Central memory CD4-positive, alpha-beta T cell (primary cell): ENCODE measurements at places on chromosomes 5 and 9.

DNA sequence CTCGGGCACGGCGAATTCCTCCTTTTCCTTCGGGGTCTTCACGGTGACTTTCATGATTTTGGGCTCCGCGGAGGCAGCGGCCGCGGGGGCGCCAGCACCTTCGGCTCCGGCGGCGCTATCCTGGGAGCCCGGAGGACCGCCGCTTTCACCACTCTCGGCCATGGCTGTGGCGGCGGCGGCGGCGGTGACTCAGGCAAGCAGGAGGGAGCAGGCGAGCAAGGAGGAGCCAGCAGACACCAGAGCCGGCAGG, 315 bp downstream of the UBQLN1 start:
- no peak for DNase-seq

DNA sequence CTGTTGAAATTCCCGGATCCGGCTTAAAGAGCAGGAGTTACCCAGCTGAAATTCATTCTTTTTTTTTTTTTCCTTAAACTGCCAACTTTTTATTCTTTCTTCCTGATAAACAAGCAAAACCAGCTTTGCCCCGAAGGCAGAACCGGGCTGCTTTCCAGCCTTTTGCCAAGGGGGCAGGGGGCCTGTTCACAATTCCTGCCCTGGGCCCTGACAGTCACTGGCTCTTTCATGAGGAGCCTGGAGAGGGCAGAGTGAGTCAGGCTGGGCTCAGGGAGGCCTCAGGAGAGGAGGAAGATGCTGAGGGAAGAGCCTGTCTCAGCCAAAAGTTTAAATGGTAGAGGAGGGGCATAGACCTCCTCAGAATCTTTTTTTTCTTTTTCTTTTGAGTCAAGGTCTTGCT, 4.8 kb downstream of the GLIPR2 start:
- DNase-seq = no peak

GRCh38 chr9:133151601-133152525, 11.9 kb downstream of the GBGT1 start:
- no peak for DNase-seq

GRCh38 chr5:80955082-80955590, 5.0 kb upstream of the RASGRF2 start:
- no peak for DNase-seq

DNA sequence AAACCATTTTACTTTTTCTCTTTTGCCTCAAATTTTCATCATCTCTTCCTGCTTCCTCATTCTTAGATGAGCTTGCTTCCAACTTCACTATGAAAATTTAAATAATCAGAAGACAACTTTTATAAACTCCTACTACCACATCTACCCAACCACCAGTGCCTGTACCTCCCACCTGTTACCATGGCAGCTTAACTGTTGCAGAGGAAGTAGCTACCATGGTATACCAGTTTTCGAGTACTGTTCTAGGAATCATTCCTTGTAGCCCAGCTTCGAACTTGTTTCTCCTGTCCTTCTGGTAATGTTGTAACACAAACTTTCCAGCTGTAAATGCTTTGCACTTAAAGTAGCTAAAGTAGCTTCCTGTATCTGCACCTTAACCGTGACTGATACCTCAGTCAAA, 266.8 kb upstream of the NREP start:
- no peak for DNase-seq

GRCh38 chr5:112346411-112347044, 72.5 kb downstream of the EPB41L4A start:
- no peak for DNase-seq

GRCh38 chr9:36603006-36603405, 30.3 kb downstream of the MELK start:
- DNase-seq = no peak

- DNase-seq = no peak
Observed at GRCh38 chr9:72012646-72013045, 47.8 kb downstream of the C9orf57 start.

GRCh38 chr9:134661791-134662142, 20.2 kb downstream of the COL5A1 start:
- DNase-seq = no peak

- DNase-seq = no peak
Observed at GRCh38 chr9:98610211-98610610, 98.5 kb downstream of the GABBR2 start.

DNA sequence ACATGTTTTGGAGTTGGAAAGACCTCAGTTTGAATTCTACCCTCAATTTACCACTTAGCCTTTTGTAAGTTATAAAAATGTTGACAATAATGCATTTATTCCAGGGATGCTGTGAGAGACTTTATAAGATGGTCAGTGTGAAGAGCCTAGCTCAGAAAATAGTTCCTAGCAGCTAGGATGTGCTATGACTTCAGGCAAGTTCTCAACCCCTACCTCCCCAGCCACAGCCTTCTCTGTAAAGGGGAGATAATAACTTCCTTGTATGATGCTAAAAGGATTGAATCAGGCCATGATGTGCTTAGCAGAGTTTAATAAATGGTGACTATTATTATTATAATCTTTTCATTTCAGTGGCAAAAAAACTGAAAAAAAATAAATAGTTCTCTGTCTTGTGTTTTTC, 77.6 kb downstream of the ALDH1A1 start:
- DNase-seq = no peak

- peak; percentile 50 for DNase-seq
Observed at GRCh38 chr9:893843-894420, 52.4 kb downstream of the DMRT1 start.

- DNase-seq = peak; percentile 38
Observed at GRCh38 chr9:114504341-114505186, 709 bp downstream of the WHRN start.

GRCh38 chr5:25345240-25345771, 700.5 kb upstream of the CDH10 start:
- no peak for DNase-seq

DNA sequence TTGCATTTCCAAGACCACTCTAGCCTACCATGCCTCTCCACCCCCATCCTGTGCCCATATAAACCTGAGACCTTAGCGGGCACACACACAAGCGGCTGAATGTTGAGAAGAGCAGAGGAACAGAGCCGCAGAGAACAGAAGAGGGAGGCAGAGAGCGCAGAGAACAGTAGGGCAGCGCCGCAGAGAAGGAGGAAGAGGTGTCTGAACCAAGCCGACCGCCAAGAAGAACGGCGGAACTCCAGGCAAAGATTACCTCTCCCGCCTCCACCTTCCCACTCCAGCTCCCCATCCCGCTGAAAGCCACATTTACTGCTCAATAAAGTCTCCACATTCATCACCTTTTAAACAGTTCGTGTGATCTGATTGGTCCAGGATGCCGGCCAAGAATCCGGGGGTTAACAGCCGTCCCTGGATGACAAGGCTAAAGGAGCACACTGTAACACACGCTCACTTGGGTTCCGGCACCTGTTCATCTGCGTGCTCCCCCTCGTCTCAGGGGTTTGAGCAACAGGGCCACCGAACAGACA, 33.2 kb downstream of the GRIN3A start:
- DNase-seq = no peak

- DNase-seq = no peak
Observed at GRCh38 chr5:143481697-143482531, 78.4 kb upstream of the NR3C1 start.

- DNase-seq = no peak
Observed at GRCh38 chr5:68245319-68245718, 29.8 kb downstream of the PIK3R1 start.

DNA sequence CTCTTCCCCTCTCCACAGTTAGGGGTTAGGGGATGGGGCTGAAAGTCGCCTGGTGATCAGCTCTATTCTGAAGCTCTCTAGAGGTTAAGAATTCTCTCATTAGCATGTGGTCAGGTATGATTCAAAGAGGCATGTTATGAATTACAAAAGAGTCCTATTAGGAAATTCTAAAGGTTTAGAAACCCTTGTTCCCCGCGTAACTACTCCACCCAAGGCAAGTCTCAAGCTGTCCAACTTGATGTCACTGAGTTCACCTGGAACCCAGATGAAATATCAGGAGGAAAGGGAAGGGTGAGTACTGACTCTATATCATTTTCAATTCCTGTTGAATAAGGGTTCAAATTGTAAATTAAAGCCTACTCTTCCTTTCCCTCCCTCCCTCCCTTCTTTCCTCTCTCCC, 18.1 kb upstream of the RNF145 start:
- no peak for DNase-seq

- DNase-seq = no peak
Observed at GRCh38 chr9:82535432-82535998, 527.4 kb downstream of the RASEF start.

DNA sequence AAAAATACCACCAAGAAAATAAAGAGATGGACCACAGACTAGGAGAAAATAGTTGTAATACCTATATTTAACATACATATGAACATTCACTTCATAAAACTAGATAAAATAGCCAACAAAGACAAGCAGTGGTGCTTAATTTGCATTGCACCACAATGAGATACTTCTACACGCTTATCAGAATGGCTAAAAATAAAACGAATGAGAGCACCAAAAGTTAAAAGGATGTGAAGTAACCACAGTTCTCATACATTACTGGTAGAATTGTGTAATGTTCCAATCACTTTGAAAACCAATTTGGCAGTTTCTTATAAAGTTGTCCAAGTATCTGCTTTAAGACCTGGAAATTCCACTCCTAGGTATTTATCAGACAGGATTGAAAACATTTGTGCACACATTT, 198.9 kb upstream of the SGCD start:
- no peak for DNase-seq

DNA sequence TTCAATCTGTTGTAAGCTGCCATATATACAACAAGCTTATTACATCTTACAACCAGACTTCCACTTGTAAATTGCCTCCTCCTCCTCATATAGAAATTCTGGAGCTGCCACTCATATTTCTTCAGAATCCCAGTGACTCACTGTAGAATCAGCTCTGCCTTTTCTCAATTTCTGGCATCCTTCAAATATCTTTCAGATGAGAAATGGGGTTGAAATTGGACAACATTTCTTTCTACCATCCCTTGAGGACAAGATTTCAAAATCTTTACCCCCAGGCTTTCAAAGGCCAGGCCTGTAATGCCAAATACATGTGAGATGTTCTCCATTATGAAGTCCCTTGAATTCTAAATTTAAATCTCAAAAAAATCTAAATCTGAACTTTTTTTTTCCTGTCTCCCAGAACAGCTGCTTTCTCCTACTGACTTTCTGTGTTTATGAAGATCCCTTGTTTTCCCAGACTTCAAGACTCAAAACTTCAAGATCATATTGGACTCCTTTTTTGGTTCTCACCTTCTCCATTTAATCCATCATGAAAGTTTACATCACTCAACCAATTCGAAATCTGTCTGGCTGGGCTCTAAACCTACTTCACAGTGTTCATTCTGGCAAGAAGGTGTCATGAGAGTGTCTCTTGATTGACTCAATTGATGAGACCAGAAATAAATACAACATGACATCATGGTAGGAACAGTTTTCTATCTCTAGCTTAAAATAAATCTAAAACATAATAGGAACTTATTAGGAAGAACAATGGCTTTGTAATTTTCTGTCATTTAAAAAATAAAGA, 109.8 kb downstream of the HMHB1 start:
- DNase-seq = no peak

DNA sequence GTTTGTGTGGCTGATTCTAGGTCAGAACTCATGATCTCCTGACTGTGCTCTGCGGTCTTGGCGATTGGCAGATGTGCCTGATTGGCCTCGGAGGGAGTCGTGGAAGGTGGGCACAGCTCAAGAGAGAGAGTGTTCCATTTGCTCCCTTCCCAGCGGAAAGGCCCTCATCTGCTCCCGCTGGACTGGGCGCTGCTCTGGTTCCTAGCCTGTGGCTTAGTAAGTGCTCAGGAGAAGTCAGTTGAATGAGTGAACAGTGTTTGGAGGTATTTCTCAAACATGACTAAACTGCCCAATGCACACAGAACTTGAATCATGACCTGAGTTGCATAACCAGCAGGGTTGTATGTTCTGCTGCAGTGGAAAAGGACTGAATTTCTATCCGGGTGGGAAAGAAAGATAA, 120.2 kb upstream of the PITX1 start:
- no peak for DNase-seq

DNA sequence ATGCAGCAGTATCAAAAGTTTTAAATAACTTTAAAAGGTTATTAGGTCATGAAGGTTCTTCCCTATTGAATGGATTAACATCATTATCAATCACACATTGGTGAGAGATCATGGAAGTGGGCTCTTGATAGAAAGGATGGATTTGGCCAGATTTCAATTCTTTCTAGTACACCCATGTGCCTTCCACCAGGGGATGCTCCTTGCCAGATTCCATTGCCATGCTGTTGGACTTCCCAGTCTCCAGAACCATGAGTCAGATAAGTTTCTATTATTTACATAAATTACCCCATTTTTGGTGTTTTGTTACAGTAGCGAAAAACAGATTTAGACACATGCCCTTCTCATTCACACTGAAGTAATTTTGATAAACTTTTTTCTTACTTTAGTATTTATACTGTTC, 1010.6 kb upstream of the C9orf72 start:
- DNase-seq = no peak

DNA sequence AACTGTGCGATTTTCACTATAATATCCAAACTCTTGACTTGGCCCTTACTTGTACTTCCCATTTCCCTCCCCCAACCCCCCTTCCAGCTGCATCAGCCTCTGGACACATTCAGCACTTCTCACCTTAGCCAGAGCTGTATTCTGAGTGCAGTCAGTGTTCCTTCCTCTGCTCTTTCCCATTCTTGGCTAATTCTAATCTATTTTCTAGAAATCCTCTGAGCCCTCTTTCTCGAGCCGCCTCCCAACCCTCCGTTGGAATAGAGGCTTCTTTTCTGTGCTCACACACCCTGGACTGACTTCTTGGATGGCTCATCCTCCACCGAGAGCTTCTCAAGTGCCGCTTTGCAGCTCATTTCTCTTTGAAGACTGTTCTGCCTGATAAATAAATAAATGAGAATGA, 188.8 kb downstream of the NTRK2 start:
- DNase-seq = no peak

DNA sequence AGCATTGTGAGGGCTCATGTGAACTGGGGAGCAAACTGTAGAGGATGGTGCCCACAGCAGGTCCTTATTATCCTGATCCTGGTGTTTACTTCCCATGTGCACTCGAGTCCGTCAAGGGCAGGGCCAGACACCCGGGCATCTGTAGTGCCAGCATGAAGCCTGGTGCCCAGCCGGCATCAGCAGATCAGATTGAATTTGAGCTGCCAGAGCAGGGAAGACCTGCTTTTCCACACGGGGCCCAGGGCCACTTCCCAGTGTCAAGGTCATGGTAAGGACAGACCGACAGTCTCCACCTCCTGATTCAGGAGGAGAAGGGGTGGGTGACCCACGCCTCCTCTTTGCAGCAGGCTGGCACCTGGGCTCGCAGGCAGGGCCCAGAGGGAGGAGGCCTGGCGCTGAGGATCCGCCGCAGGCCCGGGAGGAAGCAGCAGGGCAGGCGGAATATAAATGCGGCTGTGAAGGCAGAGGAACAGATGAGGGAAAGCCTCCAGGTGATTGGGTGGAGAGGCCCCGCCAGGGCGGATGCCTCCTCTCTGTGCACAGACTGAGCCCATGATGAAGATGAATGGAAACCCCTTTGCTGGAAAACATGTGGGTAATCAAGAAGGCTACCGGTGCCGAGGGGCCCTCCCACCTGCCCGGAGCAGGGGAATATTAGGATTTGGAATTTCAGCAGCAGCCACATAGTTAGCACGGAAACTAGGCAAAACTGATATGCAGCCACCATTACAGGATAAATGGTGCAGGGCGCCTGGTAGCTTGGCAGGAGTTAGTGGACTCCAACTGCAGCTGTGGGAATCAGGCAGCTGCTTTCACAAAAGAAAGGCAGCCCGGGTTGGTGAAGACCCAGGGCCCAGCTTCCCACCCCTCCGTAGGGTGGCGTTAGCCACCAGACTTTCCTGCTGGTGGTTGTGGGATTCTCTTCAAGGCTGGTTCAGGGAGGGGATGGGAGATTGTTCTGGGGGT, 114.9 kb downstream of the GAPVD1 start:
- no peak for DNase-seq

- DNase-seq = no peak
Observed at GRCh38 chr5:106288979-106289378, 1381.8 kb downstream of the EFNA5 start.
